ENCODE measurements at places on chromosomes 1 and 21.

GRCh38 chr21:43337901-43338655, 88.9 kb downstream of the SIK1 start:
- DNase-seq = no peak

DNA sequence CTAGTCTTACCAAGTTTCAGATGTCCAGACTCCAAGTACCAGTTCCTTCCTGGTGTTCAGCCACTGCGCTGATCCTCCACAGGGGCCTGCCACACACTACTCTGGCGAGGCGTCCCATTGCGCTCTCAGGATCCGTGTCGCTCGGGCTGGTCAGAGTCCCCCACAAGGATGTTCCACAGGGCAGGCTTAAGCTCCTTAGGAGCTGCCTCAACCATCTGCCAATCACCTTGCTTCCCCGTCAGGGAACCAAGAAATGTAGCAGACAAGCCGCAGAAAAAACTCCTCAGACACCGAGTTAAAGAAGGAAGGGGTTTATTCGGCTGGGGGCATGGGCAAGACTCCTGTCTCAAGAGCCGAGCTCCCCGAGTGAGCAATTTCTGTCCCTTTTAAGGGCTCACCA, 9.8 kb downstream of the OR2W3 start:
- no peak for DNase-seq

GRCh38 chr1:77139389-77139788, 79.8 kb downstream of the PIGK start:
- no peak for DNase-seq

DNA sequence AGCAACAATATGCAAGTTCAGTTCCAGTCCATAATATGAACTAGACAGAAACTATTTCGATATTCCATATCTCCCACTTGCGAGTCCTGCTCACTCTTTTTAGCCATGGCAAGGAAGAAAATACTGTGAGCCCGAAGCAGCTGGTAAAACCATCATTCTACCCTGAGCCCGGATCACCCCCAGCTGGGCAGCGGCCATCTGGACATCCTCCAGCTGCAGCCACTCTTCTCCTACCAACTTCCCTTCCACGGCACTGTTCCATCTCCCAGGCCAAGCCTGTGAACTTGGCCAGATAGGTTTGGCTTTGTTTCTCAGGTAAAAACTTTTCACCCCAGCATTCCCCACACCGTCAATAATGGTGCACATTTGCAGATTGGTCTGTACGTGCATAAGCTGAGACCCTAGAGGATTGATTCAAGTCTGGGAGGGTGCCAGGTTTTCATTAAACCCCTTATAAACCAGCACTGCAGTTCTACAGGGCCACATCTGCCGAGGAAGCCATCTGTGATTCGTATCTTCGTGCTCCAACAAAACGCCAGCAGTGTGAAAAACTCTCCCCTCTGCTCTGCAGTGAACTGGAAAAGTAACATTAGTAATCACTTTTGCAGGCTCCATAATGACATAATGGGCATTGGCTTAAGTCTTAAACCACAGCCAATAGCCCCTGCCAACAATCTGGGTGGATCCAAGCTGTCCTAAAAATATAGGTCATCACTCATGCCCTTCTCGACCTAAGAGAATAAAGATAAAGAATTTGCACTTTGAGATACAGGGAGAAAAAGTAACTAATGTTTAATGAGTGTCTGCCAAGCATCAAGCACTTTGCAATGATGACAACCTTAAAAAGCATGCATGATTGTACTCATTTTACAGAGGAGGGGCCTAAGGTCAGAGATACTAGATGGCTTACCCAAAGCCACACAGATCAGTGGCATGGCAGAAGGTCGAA, 205.1 kb downstream of the PLPP3 start:
- no peak for DNase-seq

DNA sequence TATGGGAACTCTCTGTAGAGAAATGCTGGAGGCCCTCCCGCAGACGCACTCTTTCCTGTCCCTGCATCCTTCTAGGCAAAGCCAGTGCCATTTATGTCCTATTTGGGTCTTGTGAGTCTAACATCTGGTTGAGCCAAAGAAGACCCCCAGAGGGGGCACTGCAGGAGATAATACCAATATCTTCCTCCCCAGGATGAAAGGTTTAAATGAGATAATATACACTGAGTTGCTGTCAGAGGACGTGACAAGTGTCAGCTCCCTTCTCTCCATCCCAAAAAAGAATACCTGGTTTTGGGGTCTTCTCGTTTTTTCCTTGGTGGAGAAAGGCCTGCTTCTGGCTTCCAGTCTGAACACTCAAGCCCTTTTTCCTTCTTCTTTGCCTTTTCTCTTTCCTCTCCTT, 7.6 kb downstream of the TCEA3 start:
- no peak for DNase-seq

DNA sequence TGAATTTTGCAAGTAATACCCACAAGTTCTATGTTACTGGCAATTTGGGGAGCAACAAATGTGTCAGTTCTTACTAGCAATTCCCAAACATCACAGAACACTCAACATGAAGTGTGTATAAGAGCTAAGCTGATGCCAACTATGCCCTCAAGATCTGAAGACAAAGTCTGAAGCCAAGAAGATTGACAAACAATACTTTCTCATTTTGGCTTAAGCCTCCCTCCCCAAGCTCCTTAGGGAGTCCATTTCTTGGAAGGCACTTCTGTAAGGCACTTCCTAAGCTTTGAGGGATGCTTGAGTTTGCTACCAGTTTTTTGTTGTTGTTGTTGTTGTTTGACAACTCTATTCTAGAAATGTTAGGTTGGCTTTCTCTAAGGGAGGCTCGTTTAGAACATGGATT, 154.4 kb upstream of the ZNF644 start:
- DNase-seq = no peak

GRCh38 chr1:228166170-228166936, 749 bp downstream of the IBA57 start:
- no peak for DNase-seq

DNA sequence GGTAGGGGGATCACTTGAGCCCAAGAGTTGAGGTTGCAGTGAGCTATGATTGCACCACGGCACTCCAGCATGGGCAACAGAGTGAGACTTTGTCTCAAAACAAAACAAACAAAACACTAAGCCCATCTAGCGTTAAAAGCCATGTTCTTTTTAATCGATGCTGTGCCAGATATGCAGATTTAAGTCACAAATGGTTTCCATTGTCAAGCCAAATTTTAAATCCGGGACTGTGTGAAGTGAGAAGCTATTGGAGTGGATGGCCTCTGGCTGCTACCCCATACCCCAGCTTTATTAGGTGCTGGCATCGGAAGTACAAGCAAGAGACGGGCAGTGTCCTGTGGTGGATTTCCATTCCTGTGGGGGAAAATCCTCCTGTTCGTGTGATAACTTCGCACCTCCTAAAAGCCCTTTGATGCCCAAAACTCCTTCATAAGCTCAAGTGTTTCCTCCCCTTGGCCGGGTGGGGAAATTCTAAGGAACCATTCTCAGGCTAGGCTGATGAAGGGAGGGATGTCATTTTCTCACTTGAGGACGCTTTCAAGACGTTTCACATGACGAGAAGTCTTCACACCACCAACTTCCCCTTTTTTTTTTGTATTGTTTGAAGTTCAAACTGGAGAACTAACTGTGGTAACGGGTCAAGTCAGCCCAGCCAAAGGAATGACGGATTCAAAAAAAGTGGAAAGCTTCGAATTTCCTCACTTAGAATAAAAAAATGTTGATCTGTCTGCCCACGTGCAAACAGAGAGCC, 140.8 kb downstream of the KAZN start:
- no peak for DNase-seq

GRCh38 chr1:10606064-10606463, 131.3 kb downstream of the PEX14 start:
- no peak for DNase-seq

DNA sequence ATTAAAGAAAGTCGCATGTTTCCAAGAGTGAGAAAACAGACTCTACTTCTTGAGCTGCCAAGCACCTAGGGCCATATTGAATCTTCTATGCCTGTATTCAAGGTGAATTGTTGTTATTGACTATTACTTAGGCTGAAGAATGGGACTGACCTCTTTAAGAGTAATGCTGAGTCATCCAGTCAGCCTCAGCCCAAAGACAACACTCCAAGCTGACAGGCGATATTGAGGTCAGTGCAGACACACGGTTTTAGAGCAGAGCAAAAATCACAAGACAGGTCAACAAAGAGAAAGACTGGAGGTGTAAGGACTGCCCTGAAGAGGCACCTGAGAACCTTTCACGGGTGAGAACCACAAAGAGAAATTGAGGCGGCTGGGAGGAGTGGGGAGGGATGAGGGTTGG, 146.9 kb downstream of the MIS18A start:
- no peak for DNase-seq

DNA sequence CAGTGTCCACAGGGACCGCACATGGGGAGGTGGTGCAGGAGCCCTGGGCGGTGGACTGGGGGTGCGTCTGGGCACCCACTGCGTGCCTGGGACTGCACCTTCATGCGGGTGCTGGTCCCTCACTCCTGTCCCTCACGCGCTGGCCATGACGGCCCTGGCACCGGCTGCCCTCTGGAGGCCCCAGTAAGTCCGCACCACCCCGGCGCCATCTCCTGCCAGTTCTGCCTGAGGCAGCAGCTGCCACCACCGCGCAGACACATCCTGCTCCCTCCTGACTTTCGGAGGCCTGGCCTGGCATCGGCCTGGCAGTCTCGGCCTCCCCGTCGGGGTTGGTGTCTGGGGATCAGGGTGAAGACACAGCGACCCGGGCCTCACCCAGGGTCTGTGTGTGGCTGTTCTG, 64.8 kb downstream of the MORN1 start:
- DNase-seq = no peak

- DNase-seq = no peak
Observed at GRCh38 chr1:240343045-240343444, 251.4 kb downstream of the FMN2 start.

GRCh38 chr1:92026806-92027205, 3.0 kb upstream of the EPHX4 start:
- no peak for DNase-seq

DNA sequence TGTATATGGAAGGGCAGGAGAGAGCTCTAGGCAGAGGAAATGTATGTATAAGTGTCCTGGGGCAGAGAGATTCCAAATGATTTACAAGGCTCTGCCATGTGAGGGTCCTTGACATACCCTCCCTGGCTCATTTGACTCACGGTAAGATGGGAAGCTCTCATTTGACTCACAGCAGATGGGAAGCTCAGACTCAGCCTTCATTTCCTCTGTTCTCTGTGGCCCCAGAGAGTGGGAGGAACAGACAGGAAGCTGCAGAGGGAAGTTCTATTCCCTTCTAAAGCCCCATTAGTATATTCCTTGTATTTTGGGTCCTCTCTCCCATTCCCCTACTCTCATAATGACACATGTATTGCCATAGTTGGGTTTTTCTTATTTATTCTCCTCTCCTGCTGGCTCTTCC, 44.9 kb downstream of the FOXD2 start:
- DNase-seq = no peak

DNA sequence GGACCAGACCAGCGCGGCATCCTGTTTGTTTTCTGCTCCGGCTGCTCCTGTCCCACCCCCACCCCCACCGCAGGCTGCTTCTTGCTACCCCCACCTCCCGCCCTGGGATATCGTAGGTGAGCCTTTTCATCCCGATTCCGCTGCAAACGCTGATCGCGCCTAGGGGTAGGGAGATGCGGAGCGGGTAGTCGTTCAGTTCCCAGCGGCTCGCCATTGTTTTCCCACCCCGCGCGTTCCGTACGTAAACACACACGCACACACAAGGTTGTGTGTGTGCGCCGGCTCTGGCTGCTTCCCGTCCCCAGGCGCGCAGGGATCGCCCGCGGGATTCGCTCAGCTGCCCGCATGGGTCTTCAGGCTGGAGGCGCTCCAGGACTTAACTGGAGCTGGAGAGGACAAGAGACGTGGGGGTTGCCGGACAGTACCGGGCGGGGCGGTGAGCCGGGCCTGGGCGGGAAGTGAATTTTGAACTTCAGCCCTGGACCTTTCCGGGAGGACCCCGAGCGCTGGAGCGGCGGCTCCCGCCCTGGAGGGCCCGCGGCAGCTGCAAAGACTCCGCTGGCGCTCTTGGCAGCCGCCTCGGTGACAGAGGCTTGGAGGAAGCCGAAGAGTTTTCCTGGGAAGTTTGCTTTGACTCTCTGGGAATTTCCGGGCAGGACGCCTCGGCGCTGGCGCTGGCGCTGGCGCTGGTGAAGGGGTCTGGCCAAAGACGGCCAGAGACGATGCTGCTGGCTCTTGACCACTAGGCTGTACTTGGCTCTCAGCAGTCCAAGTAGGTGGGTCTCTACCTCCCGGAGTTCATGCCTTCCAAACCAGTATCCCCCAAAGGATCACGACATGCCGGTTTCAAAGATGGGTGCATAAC, 1.6 kb downstream of the SOX13 start:
- no peak for DNase-seq

DNA sequence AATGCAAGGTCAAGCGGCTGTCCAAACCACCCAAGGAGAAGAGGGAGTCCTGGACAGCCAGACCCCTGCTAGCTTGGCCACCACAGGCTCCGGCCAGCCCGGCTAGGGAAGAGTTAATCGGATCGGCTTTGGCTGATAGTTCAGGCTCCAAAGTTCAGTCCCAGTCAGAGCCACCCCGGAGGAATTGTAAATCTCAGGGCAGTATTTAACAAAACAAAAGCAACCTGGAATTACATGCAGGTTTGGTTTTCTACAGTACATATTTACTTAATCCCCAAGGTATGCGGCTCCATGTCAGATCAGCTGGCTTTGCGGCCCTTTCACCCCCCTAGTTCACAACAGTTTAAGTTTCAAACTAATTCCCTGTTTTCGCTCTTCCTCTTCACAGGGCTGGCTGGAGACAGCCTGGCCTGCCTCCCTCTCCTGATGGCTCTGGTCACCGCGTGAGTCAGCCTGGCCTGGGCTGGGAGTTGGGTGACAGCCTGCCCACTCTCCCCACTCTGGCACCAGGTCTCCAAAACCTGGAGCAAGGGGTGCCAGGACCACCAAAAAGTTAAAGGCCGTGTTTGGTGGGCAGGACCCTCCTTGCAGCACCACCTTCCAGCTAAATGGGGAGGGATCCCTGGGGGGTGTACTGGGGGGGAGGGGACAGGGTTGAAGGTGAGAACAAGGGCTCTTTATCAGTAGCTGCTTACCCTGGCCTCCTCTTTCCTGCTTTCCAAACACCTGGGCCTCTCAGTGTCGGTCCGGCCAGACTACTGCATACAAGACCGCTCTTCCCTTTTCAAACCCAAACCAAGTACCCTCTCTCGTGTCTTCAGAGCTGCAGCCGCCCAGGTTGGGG, 1.9 kb downstream of the DHRS3 start:
- DNase-seq = no peak

DNA sequence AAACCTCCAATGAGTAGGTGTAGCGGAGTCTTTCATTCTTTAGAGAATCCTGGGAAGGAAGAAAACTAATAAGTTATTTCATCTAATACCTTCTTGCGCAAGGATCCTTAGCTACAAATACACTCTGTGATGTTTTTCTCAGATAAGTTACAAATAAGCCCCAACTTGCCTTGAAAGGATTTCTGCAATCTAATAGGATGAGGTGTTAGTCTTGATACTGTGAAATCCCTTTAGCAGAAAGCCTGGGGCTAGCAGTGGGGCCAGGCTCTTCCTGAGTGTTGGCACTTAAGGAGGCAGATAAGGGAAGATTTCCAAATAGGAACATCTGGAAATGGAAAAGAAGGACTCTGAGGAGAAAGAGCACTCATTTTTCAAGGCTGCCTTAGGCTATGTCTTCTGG, 168.0 kb upstream of the DAB1 start:
- DNase-seq = no peak

- DNase-seq = no peak
Observed at GRCh38 chr21:35402061-35402460, 353.0 kb upstream of the RUNX1 start.

- no peak for DNase-seq
Observed at GRCh38 chr1:45785583-45785982, 17.8 kb upstream of the MAST2 start.

All from fibroblast of skin of left biceps (primary cell).